Stimulated activated memory B cell treated with anti-CD40 and anti-IgM and Interleukin-4, amounts not matched to agents 10 μg/mL and 1 μg/mL and 100 μg/mL, for 72 hours (primary cell): ENCODE measurements at places on chromosomes 5 and 9.

DNA sequence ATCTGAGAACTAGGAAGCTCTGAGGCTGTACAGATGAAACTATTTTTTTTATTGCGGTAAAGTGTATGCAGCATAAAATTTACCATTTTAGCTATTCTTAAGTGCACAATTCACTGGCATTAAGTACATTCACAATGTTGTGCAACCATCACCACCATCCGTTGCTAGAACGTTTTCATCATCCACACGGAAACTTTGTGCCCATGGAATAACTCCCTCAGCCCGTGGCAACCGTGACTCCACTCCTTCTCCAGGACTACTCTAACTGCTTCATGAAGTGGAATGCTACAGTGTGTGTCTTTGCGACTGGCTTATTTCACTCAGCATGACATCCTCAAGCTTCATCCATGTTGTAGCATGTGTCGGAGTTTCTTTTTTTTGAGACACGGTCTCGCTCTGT is 57.1 kb downstream of the COL23A1 start:
- ATAC-seq, result no peak

DNA sequence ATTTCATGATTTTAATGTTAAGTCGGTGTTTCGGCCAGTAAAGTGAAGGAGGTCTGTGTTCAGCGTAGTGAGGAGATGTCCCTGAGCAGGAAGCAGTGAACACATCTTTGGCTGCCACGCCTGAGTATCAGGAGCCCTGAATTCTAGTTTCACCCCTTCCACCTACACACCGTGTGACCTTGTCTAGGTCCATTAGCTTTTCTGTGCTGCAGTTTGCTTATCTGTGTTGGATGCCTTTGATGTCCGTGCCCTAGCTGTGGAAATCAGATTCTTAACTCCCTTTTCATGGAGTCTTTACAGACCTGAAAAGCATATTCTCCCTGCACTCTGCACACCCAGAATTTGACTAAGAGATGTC is 601 bp downstream of the FBXO38 start:
- ATAC-seq, result peak; percentile 38

DNA sequence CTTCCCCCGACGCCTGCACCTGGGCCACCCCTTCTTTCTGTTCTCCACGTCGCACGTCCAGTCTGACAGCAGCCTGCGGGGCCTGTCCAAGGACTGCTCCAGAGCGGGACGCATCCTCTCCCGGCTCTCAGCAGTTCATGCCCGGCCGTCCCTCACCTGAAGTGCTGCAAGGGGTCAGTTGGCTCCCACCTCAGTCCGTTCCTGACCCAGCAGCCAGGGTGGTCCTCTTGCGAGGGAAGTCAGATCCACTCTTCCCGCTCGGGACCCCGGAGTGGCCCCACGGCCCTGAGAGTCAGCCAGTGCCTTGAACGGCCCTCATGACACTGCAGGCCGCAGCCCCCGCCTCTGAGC is 249.7 kb upstream of the IRX4 start:
- ATAC-seq, result no peak

DNA sequence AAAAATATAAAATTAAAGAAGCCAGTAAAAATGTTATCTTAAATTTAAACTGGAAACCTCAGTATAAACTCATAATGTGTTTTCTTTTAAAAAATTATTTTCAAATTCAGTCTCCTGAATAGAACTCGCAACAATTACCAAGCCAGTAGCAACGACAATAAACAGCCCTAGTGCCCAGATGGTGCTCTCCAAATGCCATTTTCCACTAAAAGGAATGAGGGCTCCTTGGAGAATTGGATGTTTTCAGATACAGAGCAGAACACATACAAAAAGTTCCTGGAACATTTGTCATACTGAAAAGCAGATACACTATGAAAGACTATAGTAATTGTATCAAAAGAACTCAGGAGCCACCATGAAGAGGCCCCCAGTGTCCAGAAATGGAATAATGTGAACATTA is 97.4 kb downstream of the TMC1 start:
- no peak for ATAC-seq

- no peak for ATAC-seq
Observed at GRCh38 chr5:143214890-143215289, 188.6 kb downstream of the NR3C1 start.

DNA sequence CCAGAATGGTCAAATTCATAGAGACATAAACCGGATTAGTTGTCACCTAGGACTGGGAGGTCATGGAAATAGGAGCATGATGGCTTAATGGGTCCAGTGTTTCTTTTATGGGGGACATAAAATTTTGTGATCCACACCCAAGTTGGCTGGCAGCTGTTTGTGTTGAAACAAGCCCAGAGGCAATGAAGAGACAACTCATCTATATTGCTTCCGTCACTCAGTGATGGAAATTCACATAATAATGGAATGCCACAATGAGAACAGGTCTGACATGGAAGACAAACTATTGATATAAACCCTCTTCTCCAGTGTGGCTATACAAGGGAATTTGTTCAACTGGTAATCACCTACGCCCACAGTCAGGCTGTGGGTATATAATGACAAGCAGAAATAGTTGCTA is 173.2 kb downstream of the GNA14 start:
- no peak for ATAC-seq

DNA sequence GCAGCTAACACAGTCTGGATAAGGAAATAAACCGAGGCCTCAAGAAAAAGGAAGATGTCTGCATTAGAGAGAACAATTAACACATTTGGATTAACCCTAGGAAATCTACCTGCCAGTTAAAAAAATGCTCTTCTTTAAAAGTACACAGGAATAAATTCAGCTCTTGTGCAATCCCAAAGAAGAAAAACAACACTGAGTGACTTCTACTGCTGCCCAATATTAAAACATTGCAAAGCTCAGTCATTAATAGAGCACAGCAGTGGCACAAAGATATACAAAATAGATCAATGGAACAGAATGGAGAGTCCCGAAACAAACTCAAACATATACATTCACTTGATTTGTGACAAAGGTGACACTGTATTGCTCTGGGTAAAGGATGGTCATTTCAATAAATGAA is 119.7 kb downstream of the GNAQ start:
- ATAC-seq, result no peak

GRCh38 chr5:155087036-155087435 is 73.5 kb downstream of the KIF4B start:
- no peak for ATAC-seq

DNA sequence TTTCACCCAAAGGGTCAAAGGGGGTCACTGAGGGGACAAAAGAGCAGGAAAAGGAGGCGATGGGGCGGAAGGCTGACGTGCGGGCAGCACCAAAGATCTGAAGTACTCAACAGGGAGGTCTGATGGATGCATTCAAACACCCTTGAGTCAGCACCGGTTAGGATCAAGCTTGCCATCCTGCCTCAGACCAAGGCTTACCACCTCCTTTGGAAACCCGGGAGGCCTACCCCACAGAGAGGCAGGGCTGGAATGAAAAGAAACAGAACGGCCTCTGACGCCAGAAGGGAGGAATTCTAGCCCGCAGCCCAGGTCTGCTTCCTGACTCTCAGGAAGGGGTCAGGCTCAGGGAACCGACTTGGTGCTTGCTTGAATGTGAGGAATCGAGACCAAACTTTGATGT is 125.6 kb downstream of the PAPPA start:
- ATAC-seq, result no peak

GRCh38 chr9:130543368-130543767 is 36.0 kb upstream of the FUBP3 start:
- no peak for ATAC-seq

GRCh38 chr9:77725820-77726219 is 77.7 kb upstream of the GNA14 start:
- no peak for ATAC-seq

GRCh38 chr5:152634586-152634985 is 229.5 kb upstream of the NMUR2 start:
- no peak for ATAC-seq

GRCh38 chr5:163735069-163735468 is 229.7 kb downstream of the MAT2B start:
- ATAC-seq, result no peak

GRCh38 chr9:107373809-107374208 is 90.7 kb downstream of the RAD23B start:
- ATAC-seq, result no peak

DNA sequence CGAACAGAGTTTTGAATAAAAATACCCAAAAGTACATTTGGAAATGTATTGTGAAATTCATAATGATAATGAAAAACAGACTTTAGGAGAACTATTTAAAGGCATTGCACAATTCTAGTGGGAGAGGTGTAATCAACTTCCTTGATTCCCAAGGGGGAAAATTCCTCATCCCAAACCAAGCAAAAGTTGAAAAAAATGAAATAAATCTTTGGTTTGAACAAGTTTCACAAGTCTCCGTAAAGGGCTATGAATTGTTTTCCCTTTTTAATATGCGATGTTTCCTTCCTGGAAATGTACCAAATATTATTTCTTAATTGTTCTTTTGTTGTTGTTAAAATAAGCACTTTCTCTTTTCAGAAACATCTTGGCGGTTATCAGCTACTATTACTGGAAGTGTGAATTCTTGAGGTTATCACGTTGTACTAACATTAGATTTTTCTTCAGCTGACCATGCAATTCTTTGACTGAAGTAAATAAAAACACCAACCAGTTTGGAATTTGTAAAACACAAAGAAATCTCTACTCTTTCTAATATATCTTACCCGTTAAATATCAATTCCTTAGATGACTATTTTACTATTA is 59.3 kb downstream of the SVEP1 start:
- no peak for ATAC-seq

DNA sequence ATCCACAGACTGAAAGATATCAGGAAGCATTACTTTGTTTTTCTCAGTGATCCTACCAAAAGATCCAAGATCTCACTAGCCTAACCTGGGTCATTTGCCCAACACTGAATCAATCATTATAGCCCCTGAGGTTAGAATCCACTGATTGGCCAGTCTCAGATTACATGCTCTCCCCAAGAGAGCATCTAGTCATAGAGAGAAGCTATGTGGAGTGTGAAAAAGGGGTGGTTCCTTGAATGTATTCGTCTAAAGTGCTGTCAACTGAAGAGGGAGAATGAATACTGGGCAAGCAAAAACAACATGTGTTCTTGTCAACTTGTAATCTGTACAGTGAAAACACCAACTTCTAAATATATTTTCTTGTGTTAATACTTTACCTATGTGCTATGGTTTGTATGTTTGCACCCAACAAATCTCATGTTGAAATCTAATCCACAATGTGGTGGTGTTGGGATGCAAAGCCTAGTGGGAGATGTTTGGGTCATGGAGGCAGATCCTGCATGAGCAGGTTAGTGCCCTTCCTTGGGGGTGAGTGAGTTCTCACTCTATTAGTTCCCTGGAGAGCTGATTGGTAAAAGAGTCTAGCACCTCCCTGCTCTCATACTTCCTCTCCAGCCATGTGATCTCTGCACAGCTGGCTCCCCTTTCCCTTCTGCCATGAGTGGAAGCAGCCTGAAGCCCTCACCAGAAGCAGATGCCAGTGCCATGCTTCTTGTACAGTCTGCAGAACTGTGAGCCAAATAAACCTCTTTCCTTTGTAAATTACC is 60.3 kb upstream of the PJA2 start:
- no peak for ATAC-seq

DNA sequence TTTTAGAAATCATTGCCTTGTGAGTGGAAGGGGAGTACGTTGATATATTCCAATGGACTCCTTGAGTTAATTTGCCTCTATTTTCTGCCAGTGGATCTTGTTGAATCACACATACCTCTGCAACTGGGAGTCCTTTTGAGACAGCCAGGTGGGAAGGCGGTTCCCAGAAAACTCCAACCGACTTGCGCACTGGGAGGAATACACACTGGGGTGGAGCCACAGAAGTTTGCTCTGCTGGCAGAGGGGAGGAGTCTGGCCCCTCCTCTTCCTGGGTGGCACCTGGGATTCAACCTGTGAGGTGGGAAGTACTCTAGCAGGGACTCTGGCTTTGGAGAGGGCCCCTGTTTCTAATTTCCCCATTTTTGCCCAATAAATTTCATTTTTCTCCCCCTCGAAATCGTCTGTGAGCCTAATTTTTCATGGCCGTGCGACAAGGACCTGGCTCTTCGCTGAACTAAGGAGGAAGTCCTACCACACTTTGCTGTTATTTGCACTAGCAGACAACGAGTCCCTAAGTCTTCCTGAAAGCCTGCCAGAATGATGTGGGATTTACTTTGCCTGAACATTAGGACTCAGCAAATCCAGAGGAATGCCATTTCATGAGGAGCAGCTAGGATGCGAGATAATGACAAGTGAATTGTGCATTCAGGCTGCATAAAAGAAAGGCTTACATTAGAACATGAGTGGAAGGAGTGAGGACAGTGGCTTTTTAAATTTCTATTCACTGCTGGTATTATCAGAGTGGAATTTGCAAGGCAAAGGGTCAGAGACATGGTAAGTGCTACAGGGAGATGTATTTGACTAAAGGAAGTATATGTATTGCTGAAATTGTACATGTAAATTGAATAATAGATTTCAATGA is 67.2 kb downstream of the PRLR start:
- ATAC-seq, result no peak

- ATAC-seq, result no peak
Observed at GRCh38 chr5:36651761-36652685, 45.6 kb downstream of the SLC1A3 start.

GRCh38 chr9:18182636-18183035 is 291.3 kb upstream of the ADAMTSL1 start:
- ATAC-seq, result no peak

DNA sequence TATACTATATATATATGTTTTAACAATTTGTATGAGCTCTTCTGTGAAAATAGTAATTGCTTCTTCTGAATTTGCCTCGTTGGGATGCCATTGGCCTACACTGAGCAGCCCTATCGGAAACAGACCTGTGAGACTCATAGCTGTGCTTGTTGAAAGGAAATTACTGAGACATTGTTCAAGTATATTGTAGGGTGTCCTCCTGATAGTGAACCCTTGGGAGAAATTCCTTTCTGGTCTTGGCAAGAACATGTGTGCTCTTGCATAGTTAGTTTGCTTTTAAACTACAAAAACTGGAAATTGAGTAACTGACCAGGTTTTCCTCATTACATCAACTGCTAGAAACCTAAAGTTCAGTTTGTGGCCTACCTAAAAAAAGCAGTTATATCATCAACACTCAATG is 160.9 kb downstream of the LURAP1L start:
- ATAC-seq, result no peak

- no peak for ATAC-seq
Observed at GRCh38 chr5:173710528-173710927, 94.1 kb upstream of the BOD1 start.

DNA sequence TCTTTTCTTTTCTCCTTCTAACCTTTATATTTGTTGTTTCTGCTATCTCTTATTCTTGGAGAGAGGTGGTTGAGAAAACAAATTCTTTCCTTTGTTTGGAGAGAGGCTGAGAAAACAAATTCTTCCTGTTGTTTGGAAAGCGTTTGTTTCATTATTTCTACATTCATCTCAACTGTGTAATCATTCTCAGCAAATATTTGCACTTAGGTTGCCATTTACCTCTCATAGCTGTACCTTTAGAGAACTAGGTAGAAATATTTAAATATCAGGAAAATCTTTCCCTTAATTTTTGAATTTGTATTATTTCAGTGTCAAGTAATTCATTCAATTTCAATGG is 1824.4 kb upstream of the CDH9 start:
- no peak for ATAC-seq

GRCh38 chr5:176784218-176785165 is 25.9 kb upstream of the UNC5A start:
- no peak for ATAC-seq
